Mucosa of descending colon (tissue), 3 donors: ENCODE measurements at places on chromosomes 6 and 20. TPM values are rescaled to one million over a fixed set of nuclear protein-coding genes. Genes with fewer than 3 reads are reported as not detected.

DNA sequence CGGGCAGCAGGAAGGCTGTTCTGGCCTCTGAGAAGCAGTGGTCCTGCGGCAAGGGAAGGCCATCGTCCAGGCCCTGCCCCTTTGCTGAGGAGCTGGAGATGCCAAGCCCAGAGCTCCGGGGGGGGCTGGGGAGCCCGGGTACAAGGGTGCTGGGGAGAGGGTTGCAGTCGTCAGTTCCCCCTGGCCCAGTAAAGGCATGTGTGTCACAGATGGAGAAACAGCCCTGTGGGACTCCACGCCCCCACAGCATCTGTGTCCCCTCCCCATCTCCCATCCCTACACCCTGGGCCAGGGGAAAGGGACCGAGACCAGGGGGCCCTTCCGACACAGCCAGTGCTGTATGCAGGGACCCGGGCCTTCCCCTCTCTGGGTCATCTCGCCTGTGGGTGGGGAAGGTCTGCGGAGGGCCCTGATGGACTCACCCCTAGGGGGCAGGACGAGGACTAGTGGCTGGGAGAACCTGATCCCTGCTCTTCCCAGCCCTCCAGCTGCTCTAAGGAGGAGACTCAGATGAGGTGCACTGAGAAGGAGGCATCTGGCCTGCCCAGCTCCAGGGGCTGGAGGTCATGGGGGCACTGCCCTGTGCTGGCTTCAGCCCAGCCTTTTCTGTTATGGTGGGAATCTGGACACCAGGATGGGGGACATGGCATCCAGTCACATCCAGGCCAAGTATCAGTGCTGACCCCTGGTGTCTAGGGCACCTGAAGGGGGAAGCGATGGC is 609 bp downstream of the MYL9 start:
- DNase-seq = no peak

GRCh38 chr6:3124667-3125066 is 6.2 kb downstream of the BPHL start:
- DNase-seq = no peak

DYNLT2 gene
- total RNA-seq = 2.3 TPM

GRCh38 chr20:63830841-63831588 is at the start of gene ZBTB46:
TSS of gene ZBTB46 (minus strand) at chr20:63831264. CDS start at chr20:63790757, 40,507 bp downstream.
- DNase-seq = no peak

NKAPL gene
- 2.8 TPM for total RNA-seq

ATP6V1G2 gene
- 0.55 TPM for total RNA-seq

TMEM63B gene
- 79.6 TPM for total RNA-seq

DNA sequence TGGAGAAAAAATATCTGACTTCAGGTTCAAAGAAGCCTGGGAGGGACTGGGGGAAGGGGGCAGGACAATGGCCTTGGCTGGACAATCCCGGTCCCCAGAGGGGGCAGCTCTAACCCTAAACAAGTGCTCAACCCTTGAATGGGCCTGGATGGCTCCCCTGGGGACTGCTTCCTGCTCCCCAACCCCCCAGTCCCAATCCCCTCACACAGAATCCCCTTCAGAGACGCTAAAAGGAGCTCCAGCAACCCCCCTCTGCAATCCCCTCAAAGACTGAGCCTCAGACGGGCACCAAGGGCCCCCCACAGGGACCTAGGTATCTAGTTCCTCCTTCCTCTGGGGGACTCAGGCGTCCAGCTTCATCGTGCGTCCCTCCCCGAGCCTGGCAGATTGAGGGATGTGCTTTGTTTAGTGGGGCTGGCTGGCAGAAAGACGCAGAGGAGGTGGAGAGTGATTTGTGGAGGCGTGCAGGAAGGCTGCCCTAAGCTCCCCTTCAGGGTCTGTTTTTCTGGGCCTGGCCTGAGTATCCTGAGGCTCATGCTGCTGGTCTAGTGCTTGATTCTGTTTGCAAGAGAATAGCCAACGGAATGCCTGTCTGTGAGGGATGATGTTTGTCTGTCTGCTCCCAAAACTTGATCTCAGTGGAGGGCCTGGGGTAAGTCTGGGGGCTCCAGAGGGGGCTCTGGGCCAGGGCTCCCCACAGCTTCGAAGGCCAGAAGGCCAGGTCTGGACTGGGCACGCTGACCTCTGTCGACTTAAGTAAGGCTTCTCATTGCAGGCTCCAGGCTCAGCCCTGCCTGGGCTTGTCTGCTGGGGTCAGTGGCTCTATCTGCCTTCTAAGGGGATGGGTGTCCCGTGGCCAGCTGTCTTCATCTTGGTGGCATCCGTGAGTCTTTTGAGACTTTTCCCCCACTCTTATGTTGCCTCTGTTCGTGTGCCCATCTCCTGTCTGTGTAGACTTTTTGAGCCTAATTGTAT is 1.7 kb upstream of the POU5F1 start:
- no peak for DNase-seq

RIPOR3 gene
- 13.4 TPM for total RNA-seq

- no peak for DNase-seq
Observed at GRCh38 chr6:100575921-100576320, 111.2 kb upstream of the SIM1 start.

DNA sequence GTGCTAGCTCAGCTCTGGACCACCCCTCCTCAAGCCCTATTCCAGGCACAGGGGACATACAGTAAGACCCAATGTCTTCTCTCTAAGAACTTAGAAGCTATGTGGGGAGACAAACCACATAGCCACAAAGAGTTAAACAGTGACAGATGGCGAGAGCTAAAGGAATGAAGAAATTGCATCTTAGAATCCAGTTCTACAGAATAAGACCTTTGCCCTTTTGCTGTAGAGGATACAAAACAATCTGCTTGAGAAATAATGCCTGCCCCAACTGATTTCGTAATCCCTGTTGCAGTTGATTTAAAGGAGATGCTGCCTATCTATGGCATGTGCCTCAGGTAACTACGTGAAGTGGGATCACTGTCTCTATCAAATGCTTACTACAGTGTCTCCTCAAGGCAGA is 31.2 kb downstream of the TNFRSF21 start:
- DNase-seq = no peak

- peak; percentile 80 for DNase-seq
Observed at GRCh38 chr20:44370639-44371218, 15.2 kb downstream of the HNF4A start.

SLX4IP gene
- 5.7 TPM for total RNA-seq

HIVEP2 gene
- 11.3 TPM for total RNA-seq

FOXF2 gene
- total RNA-seq = 7.1 TPM

- DNase-seq = no peak
Observed at GRCh38 chr20:48912065-48912464, 9.4 kb upstream of the ARFGEF2 start.

GRCh38 chr6:128606611-128607010 is 86.2 kb upstream of the PTPRK start:
- DNase-seq = no peak

TRIM15 gene
- total RNA-seq = 51.4 TPM

DNA sequence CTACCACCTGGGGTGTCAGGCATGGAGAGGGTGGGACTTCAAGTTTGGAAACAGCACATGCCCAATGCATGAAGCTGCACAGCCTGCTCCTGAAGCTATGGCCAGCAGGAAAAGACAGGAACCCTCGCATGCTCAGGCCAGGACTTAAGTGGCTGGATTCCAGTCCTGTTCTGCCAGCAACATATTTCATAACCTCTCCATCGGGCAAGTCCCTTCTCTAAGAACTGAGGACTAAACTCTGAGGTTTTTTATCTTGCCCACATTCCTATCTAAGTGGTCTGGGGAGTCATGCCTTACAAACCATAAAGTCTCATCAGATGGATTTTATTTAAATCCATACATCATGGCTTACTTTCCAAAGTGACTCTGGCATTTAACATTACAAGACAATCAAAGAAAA is 27.5 kb upstream of the AGPAT4 start:
- DNase-seq = no peak

DNA sequence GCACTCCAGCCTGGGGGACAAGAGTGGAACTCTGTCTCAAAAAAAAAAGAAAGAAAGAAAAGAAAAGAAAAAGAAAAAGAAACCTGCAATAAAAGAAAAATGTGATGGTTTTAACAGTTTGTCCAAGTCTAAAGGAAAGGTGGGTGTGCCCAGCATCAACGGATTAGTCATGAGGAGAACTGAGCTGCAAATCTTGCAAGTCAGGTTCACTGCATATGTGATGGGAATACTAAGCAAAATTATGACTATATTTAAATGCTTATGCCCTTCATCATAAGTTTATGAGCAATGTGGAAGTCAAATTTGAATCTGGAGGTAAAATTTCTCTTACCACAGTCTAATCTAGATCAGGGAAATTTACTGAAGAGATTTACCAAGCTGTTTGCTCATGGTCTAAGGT is 13.1 kb upstream of the CDK19 start:
- DNase-seq = no peak

BCAS1 gene
- total RNA-seq = 101 TPM

- DNase-seq = peak; percentile 52
Observed at GRCh38 chr6:147530132-147531060, 21.9 kb downstream of the SAMD5 start.

ANKRD60 gene
- total RNA-seq = not detected

DNA sequence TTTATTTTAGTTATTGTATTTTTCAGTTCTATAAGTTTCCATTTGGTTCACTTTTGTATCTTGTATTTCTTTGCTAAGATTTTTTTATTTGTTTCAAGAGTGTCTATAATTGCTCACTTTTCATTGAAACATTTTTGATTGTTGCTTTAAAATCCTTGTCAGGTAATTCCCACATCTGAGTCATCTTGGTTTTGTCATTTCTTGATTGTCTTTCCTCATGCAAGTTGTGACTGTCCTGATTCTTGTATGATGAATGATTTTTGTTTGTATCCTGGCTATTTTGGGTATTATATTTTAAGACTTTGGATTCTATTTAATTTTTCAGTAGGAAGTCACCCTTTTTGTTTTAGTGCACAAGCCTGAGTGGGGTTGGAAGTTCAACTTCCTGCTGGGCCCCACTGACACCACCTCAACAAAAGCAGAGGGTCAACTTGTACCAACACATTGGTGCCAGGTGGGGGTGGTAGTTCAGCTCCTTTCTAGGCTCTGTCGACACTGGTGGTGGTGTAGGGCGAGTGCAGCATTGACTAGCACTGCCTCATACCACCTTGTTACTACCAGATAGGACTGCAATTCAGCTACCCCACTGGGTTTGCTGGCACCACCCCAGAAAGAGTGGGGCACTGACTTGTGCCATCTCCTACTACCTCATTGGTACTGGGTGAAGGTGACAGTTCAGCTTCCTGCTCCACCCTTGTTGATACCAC is 8.8 kb downstream of the RSPH3 start:
- DNase-seq = no peak

MOG gene
- not detected for total RNA-seq

DNA sequence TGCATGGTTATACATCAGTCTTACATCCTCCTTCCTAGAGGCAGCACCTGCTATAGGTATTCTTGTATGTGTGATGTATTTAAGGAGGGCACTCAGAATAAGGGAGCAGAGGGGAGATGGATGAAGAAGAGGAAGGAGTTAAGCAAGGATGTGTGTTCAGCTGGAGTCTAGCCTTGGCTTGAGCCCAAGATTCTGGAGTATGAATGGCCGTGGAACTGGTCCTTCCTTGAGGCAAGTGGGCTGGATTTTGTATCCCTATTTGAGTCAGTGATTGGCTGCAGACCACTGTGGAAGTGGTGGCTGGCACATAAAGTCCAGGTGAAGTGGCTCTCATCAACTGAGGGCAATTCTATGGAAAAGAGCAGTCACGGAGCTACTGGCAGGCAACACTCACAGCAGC is 112.0 kb upstream of the RNF24 start:
- DNase-seq = no peak

CCN5 gene
- total RNA-seq = 6.3 TPM

SIM1 gene
- not detected for total RNA-seq

GRCh38 chr20:1618954-1619540 is 762 bp downstream of the SIRPB1 start:
- DNase-seq = no peak

- DNase-seq = no peak
Observed at GRCh38 chr20:21191839-21192238, 66.0 kb downstream of the KIZ start.

DNA sequence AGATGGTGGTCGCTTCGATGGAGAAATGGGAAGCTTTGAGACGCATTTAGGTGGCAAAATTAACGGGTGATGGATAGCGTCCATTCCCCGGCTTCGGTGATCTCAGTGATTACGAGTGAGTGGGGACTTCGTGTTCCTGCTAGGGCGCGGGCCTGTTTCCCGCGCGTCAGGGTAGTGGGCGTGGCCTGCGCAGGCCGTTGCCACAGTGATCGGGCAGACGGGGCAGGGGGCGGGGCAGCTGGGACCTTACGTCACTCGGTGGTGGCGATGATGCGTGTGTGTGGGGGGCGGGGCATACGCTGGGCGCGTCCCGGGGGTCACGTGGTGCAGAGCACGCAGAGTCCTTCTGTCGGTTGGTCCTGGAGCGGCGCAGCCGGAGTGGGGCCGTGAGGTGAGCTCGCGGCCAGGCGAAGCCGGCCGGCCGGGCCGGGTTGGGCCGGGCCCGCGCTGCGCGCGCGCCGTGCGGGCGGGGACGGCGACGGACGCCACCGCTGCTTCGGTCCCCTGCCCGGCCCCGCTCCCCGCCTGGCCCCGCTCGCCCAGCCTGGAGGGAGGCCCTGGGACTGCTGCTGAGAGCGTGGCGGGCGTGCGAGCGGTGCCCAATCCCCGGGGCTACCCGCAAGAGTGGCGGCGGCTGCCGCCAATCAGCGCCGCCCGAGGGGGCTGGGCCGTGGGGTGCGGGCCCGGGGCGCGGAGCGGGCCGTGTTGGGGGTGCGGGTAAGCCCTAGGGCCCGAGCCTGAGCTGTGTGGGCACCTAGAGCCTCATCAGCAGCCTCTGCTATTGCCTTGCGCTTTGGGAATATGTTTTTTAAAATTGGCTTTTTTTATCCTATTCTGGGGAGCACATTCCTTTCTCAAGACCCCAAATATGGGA is at the start of gene PHF20:
Gene PHF20, plus strand, starts transcription at position 327 of the 874 bp plus-strand sequence. CDS start 29,508 bp downstream, outside the sequence.
- DNase-seq = peak; percentile 99

- no peak for DNase-seq
Observed at GRCh38 chr6:143807103-143807772, 35.9 kb upstream of the LTV1 start.

- DNase-seq = no peak
Observed at GRCh38 chr6:15945593-15946159, 183.2 kb upstream of the MYLIP start.

NFS1 gene
- 31.2 TPM for total RNA-seq

DNA sequence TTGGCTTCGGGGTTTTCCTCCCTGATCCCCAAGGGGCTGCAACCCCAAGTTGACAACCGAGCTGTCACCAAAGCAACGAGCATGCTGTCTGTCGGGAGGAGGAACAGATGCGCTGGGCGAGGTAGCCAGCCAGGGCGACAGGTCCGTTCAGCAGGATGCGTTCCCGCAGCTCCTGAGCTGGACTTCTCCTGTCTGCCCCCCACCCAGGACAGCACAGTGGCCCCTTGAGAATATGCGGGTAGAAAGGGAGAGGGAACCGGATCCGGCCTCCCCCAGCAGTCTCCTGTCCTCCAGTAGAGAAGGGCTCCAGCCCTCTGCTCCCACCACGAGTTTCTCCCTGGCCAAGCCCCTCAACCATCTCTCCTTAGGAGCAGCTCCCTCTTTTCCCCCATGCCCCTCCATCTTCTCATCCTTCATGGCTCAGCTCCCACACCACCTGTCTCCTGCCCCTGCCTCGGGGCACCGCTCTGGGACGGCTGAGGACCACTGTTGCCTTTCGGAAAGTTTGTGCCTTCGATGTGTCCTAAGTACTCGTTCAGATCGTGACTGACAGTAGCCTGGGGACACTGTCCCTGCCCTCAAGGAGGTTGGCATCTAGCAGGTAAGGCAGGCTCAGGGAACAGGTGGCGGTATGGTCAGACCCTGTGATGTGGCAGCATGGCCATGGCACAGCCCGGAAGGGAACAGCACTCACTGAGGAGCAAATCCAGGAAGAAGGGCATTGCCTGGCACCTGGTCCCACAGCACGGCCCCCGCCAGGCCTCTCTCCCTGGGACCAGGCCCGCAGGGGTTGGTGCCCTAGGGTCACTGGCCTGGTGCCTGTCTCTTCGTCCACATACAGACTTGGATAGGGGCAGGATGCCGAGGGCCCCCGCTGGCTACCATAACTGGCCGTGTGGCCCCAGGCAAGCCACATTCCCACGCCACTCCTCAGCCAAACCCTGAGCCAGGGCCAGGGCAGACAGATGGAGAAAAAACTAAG is 96.3 kb downstream of the ASXL1 start:
- no peak for DNase-seq
